ENCODE measurements at places on chromosomes 4 and X.

DNA sequence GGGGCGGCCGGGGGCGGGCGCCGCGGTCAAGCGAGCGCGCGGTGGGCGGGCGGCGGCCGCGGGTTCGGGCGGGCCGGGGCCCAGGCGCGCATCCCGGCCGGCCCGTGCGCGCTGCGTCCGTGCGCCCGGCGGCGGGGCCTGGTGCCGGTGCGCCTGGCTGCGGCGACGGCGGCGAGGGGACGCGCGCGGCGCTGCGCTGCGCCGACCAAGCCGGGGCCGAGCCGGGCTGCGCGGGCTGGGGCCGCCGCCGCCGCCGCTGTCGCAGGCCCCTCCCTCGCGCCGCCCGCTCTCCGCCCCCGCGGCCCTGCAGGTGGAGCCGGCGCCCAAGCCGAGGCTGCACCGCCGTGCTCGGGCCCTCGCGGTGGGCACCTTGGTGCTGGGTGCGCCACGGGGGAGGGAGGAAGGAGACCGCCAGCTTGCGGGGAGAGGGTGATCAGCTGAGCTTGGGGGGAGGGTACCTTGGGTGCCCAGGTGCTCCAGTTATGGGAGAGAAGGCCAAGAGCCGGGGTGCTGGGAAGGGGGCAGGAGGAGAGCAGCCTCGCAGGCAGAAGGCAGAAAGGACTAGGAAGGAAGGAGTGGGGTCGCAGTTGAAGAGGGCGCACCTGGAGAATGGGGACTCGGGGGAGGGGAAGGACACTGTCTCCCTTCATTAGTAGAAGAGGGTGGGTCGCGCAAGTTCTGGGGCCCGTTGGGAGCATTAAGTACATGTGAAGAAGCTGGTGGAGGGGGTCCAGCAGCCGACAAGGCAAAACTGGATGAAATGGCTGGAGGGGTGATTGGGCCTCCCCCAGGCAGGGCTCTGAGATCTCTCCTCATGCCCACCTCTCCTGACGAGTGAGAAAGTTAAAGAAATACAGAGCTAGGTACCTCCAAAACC lies at the start of gene PPP2R2C:
Gene PPP2R2C (minus strand): TSS at position 228 of the 877 bp plus-strand sequence. CDS start 385 bp downstream, outside the sequence.
- no peak for DNase-seq

DNA sequence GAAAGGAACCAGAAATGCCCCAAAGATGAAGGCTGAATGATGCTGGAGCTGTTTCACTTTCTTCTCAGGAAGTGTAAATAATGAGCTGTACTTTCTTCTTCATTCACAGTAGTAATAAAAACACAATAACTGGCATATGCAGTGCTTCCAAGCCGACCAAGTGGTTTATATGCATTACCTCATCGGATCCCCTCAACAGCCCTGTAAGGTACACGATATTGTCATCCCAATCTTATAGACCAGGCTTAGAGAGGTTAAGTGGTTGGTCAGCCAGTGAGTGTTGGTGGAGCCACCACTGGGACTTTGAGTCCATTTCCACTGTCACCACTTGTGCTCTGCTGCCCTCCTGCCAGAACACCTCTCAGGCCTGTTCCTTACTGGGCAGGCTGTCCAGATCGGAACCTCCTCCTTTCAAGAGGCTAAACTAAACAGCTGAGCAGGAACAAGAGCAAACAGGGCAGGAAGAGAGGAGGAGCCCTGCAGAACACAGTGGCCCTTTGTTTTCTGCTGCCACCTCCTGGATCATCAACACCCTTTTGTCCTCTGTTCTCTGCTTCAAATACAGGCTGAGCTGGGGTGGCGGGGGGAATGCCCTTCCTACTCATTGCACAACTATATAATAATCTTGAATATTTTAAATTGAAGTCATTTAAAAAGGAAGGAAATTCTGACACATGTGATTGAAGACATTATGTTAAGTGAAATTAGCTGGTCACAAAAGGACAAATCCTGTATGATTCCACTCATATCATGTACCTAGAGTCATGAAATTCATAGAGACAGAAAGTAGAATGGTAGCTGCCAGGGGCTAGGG lies 112.5 kb upstream of the ATP6AP2 start:
- peak; percentile 72 for DNase-seq

DNA sequence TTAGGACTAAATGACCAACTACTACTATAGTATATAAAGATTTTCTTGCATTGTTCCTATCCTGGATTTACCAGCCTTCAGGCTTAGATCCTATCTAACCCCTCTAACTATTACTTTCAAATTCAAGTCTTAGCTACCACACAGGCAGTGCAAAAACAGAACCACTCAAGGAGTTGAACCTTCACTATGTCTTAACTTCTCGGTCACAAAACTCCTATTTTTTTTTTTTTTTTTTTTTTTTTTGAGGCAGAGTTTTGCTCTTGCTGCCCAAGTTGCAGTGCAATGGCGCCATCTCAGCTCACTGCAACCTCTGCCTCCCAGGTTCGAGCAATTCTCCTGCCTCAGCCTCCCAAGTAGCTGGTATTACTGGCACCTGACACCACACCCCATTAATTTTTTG lies 6.3 kb upstream of the FAM200B start:
- DNase-seq, result peak; percentile 59

DNA sequence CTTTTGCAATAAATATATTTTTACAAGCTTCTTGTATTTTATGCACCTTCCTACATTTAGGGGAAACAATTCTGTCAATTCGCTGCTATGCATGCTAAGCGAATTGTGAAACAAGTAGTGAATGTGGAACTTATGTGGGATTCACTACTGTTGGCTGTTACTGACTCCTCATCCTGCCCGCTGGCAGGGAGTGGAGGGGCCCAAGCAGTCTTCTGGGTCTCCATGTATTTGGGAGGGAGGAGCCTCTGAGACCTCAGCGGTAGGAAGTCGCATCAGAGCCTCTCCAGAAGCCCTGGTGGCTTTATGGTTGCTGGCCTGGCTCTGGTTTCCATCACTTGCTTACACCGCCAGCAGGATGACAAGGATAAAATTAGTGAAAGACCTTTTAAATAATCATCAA lies 3.7 kb upstream of the SETD7 start:
- peak; percentile 65 for DNase-seq

- no peak for DNase-seq
Observed at GRCh38 chr4:38958453-38959190, 73.6 kb downstream of the TMEM156 start.

Data from inflammatory macrophage (primary cell).